ENCODE measurements at places on chromosomes 7 and 10. TPM values are rescaled to one million over a fixed set of nuclear protein-coding genes. Genes with fewer than 3 reads are reported as not detected.
A peak's percentile ranks its signal among the peaks of the same experiment; 100 is the strongest.

The PNLIPRP3 gene
- total RNA-seq = not detected

The MPLKIP gene
- total RNA-seq = 80.3 TPM

The NRCAM gene
- 1.0 TPM for total RNA-seq

The CRTAC1 gene
- total RNA-seq = 0.10 TPM

- no peak for DNase-seq
These were observed 128.9 kb downstream of the VIPR2 start for GRCh38 chr7:159015454-159016410.

GRCh38 chr7:137628216-137628615 lies 218.6 kb downstream of the DGKI start:
- peak; percentile 86 for DNase-seq

DNA sequence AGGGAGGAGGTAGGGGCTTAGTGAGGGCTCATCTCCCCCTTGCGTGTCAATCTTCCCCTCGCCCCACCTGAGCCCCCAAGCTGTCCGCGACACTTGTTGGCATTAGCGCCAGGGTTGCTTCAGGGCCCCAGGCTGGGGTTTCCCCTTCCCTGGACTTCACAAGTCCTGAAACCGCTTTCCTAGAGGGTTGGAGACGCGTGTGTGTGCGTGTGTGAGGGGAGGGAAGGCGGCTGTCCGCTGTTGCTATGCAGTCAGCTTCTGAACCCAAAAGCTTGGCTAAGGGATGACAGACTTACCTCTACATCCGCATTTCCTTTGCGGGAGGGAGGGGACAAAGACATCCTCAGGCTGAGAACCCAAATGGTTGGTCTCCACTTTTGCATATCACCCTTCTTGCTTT lies 803 bp downstream of the GOLGA7B start:
- DNase-seq = peak; percentile 78

- no peak for DNase-seq
These were observed 181.4 kb downstream of the GNAT3 start for GRCh38 chr7:80330434-80330833.

GRCh38 chr7:117863618-117864017 lies 9.6 kb downstream of the CTTNBP2 start:
- DNase-seq = no peak

DNA sequence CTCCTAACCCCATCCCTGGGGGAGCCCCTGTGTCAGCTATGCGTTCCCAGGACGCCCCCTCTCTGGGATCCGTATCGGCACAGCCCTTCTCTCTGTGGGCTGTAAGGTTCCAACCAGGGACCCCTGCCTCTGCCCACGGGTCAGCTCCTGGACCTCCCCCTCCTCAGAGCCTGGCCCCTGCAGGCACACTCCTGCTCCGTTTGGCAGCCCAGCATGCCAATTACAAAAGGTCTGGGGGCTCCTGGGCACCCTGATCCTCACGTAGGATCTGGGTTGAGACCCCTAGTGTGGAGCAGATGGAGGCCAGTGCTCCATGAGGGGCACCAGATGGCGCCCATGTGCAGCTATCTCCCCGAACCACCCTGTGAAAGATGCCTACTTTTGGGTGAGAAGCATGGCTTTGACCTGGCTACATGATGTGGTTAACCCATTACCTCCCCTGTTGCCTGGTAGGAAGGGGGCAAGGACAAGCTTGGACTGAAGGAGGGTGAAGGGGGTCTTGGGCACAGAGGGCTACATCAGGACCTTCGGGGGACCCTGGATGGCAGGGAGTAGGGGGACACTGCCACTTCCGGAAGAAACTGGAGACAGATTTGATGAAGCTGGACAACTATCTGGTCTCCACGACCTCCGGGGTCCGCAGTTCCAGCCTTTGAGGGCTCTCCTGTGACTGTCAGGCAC lies 9.0 kb downstream of the TACR2 start:
- DNase-seq = peak; percentile 62
